ENCODE measurements at places on chromosomes 13 and 19.

DNA sequence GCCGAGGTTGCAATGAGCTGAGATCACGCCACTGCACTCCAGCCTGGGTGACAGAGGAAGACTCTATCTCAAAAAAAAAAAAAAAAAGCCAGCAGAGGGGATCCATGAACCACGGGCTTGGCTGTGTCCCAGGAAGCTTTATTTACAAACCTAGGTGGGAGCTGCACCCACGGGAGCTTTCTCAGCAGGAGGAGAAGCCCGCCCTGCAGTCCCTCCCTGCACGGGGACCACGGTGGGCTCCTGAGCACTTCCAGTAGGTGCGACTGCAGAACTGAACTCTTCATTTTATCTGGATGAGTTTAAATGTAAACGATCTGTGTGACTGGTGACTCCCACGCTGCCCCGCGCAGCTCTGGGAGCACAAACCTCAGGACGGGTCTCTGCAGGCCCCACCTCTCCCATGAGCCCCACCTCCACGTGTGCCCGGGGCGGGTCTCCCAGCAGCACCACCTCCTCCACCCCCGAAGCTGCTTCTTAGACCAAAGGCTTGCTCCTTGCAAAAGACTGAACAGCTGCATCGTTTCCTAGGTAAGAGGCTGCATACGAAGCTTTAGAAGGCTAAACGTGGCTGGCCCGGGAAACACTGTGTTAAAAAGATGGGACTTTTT is 66.4 kb downstream of the SPACA7 start:
- DNase-seq: no peak

- no peak for DNase-seq
Observed at GRCh38 chr13:59721926-59722910, 441.5 kb downstream of the DIAPH3 start.

- DNase-seq: no peak
Observed at GRCh38 chr13:80235166-80235966, 105.6 kb downstream of the SPRY2 start.

DNA sequence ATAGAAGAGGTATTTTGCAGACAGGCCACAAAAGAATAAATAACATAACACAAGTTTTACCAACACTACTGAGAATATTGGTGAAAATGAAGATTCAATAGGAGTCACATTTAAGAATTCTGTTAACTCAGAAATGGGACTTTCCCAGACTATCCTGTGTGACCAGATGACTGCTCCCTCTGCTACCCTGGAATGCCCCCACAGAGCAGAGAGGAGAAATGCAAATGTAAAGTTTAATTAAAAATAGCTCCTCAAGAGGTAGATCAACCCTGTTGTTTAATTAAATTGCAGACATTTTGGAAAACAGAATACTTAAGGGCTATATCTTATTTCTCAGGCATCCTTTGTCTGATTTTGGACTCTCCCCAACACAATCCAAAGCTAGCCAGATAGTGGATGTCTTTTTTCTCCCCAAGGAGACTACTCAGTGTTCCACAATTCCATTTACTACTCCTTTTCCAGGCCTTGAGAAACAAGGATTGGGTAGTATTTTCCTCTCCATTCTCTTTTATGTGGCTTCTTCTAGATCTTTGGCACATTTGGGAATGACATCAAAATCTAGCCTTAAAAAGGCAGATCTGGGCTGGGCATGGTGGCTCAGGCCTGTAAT is 104.7 kb upstream of the TSC22D1 start:
- DNase-seq: no peak

- DNase-seq: no peak
Observed at GRCh38 chr13:45109102-45109720, 11.1 kb upstream of the GTF2F2 start.

- no peak for DNase-seq
Observed at GRCh38 chr19:40888191-40888590, 6.2 kb upstream of the CYP2A7 start.

GRCh38 chr13:75801388-75801945 is 165.3 kb downstream of the LMO7 start:
- DNase-seq: no peak
